Activated T-cell treated with anti-CD3 and anti-CD28 coated beads, Interleukin-2, amount 50 U/mL, for 72 hours (primary cell): ENCODE measurements at places on chromosomes 1 and 21. TPM values are rescaled to one million over a fixed set of nuclear protein-coding genes. Genes with fewer than 3 reads are reported as not detected.
A peak's percentile ranks its signal among the peaks of the same experiment; 100 is the strongest.

TENT5C gene
- total RNA-seq = 36.3 TPM

SLC1A7 gene
- total RNA-seq = not detected

CFAP141 gene
- total RNA-seq = not detected

PAPPA2 gene
- total RNA-seq = 3.3 TPM

MYCL gene
- total RNA-seq = 0.30 TPM

PCBP3 gene
- 24.1 TPM for total RNA-seq

HAO2 gene
- not detected for total RNA-seq

BCAN gene
- total RNA-seq = 0.10 TPM

CYP2J2 gene
- 0.82 TPM for total RNA-seq

DNA sequence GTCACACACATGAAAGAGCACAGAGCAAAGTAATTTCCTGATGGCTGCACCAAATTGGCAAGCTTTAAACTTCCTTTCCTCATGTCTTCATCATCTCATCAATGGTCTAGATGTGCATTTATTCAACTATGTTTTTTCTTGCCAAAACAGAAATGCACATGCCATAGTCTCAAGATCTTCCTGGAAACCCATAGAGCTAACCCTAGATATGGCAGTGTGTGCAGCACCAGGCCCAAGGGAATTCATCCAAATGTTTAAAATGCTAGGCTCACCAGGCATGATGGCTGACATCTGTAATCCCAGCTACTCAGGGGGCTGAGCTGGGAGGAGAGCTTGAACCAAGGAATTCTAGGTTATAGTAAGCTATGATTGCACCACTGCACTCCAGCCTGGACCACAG, 31.2 kb upstream of the PALMD start:
- no peak for DNase-seq
- no peak overlapping the region for H3K4me3 ChIP-seq
- no peaks in the 10 kb centered on the region for H3K4me1 ChIP-seq
- no peaks in the 10 kb centered on the region for H3K36me3 ChIP-seq
- no peak overlapping the region for H3K27ac ChIP-seq

- no peaks in the 10 kb centered on the region for H3K36me3 ChIP-seq
- peak overlapping the region; percentile 45 for H3K4me3 ChIP-seq
- H3K4me1 ChIP-seq = peaks cover 61% of the 10 kb centered on the region
- DNase-seq = peak; percentile 35
- H3K27ac ChIP-seq = peak overlapping the region; percentile 51
Measured at GRCh38 chr1:111505641-111506119, 2.2 kb upstream of the ADORA3 start.

GRCh38 chr1:230113593-230114236, 46.7 kb downstream of the GALNT2 start:
- H3K27ac ChIP-seq = no peak overlapping the region
- H3K4me3 ChIP-seq = no peak overlapping the region
- peaks cover 21% of the 10 kb centered on the region for H3K36me3 ChIP-seq
- peaks cover 89% of the 10 kb centered on the region for H3K4me1 ChIP-seq
- H3K27me3 ChIP-seq = no peaks in the 10 kb centered on the region

DNA sequence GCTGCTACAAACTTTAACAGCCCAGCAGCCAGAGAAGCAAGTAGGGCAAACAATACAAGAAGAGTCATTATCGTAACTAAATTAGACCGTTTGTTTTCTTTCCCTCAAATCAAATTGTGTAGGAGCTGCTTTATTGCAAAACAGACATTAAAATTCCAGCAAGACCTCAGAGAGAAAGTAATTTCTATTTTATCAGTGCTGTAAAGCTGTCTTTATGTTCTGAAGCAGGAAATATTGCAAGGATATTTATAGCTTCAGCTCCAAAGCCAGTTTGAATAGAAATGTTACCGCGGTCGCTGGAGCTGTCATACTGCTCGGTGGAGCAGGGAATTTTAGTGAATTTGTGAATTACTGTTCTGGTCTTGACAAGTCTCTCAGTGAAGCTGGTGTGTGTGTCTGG, 503.8 kb upstream of the PLXNA2 start:
- no peaks in the 10 kb centered on the region for H3K36me3 ChIP-seq
- no peak overlapping the region for H3K4me3 ChIP-seq
- no peak overlapping the region for H3K27ac ChIP-seq
- no peak for DNase-seq

GRCh38 chr1:195828325-195828724, 779.9 kb downstream of the KCNT2 start:
- H3K36me3 ChIP-seq = no peaks in the 10 kb centered on the region
- H3K4me1 ChIP-seq = no peaks in the 10 kb centered on the region
- no peak overlapping the region for H3K27ac ChIP-seq
- no peak overlapping the region for H3K4me3 ChIP-seq
- no peaks in the 10 kb centered on the region for H3K27me3 ChIP-seq

DNA sequence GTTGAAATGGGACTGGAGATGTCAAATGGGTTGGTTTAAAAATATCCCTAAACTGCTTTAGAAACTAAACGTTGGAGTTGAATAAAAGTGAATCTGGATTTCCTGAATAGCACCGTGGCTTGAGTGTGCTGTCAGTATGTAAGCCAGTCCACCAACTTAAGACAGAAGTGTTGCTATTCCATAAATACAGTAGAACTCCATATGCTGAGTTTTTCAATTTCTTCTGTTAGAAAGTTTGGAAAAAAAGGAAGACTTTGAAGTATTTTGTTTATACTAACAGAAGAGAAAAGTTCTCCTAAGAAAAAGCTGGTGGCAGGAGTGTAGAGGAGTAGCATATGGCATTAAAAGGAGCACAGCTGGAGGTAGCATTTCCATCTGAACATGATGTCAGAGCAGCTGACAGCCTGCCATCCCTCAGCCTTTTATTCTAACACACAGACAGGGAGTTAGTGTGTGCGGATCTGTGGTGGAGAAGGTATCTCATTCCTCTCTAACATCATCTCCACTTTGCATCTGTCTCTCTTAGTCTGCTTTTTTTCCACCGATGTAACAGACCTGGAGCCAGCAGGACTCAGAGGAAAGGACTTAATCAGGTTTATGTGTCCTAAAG, at the start of gene ZBTB18:
ZBTB18 (plus strand) TSS at position 449 of the 610 bp plus-strand sequence; CDS start at position 598, 149 bp downstream.
- peaks cover 2% of the 10 kb centered on the region for H3K36me3 ChIP-seq
- peak within 1 kb of the TSS; percentile 1 for H3K27ac ChIP-seq
- peaks cover 15% of the 10 kb centered on the region for H3K4me1 ChIP-seq
- DNase-seq = no peak

DNA sequence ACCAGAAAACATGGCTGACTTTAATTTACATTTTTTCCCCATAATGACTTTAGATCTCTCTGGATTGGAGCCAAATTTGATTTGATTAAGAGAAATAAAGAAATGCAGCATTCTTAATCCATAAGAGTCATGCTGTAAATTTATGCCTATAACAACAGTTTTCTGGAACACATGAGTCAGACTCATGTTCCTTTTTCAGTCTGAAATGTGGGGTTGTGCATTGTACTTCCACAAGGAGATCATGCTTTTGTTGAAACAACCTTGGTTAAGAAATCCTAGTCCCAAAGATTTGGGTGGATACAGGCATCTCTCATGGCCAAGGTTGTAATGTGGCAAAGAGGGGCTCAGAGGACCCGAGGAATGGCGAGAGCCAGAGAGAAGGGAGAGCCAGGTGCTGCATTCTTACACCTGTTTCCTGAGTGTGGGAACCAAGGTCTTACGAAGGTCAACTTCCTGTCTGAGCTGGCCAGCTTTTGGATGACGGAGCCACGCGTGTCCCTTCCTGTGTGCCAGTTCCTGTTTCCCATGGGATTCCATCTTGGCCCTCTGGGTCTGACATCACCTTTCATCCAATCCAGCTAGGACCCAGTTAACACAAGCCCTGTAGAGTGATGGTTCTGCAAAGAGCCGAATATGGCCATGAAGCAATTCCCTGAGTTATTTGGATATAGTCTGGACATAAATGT, 23.1 kb downstream of the CLDN14 start:
- H3K27ac ChIP-seq = no peak overlapping the region
- H3K4me1 ChIP-seq = no peaks in the 10 kb centered on the region
- H3K4me3 ChIP-seq = no peak overlapping the region
- H3K27me3 ChIP-seq = no peaks in the 10 kb centered on the region
- no peaks in the 10 kb centered on the region for H3K36me3 ChIP-seq

- no peak for DNase-seq
- no peak overlapping the region for H3K27ac ChIP-seq
- no peaks in the 10 kb centered on the region for H3K27me3 ChIP-seq
Measured at GRCh38 chr1:95572962-95573361, 339.0 kb downstream of the RWDD3 start.

- H3K36me3 ChIP-seq = peaks cover 6% of the 10 kb centered on the region
- no peaks in the 10 kb centered on the region for H3K27me3 ChIP-seq
Measured at GRCh38 chr1:6660415-6661049, 35.9 kb downstream of the THAP3 start.

DNA sequence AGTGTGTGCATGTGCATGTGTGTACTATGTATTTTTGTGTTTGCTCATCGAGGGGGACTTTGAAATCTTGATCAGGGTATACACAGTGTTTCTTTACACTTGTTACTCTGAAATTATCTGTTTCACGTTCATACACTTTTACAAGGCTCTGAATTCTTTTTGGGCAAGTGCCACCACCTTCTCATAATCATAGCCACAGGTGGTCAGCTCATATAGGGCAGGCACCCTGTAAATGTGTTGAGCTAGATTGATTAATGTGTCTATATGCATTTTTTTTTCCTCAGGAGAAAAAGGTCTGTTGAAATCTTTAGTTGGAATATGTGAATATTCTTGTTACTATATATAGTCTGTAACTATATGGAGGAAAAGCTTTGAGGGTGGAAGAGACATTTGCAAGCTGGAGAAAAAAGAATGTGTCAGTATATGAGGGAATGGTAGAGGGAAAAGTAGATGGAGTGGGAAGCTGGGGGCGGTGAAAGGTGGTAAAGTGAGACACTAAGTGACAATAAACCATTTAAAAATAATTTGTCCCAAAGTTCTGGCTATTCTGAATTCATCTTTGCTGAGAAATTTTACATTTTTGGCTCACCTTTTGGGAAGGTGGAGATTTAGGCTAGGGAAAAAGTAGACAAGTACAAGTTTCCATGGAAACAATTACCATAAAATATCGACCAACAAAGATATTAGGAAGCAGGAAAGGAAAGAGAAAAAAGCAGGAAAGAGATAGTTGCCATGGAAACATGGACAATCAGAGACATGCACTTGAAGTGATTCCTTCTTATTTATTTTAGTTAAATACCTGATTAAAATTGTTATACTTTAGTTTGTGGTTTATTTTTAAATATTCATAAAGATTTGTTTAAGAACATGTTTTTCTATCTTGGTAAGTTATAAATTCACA, 277.5 kb downstream of the PDE4B start:
- no peak overlapping the region for H3K4me3 ChIP-seq
- H3K27me3 ChIP-seq = peaks cover 9% of the 10 kb centered on the region
- no peaks in the 10 kb centered on the region for H3K36me3 ChIP-seq
- no peaks in the 10 kb centered on the region for H3K4me1 ChIP-seq
- no peak for DNase-seq
- H3K27ac ChIP-seq = no peak overlapping the region

GRCh38 chr1:66294707-66295370, 239.1 kb upstream of the SGIP1 start:
- H3K36me3 ChIP-seq = no peaks in the 10 kb centered on the region
- H3K4me1 ChIP-seq = peaks cover 41% of the 10 kb centered on the region
- H3K27me3 ChIP-seq = no peaks in the 10 kb centered on the region
- peak overlapping the region; percentile 72 for H3K27ac ChIP-seq

DNA sequence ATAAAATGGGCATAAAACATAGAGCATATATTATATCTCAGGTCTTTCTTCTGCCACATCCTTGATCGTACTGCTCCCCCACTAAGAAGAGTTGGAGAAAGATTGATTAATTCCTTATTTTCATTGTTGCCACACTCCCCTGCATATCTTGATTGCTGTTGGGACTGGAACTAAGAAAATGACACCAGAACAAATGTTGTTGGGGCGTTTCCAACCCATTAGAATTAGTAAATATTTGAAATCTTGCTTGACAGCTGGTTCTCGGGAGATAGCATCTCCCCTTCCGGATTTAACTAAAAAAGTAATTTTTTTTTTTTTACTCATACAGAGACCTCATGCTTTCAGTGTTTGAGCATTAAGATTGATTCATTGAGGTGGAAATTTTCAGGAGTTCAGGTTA, 493.0 kb upstream of the PLXNA2 start:
- no peaks in the 10 kb centered on the region for H3K36me3 ChIP-seq
- H3K27ac ChIP-seq = no peak overlapping the region
- H3K27me3 ChIP-seq = no peaks in the 10 kb centered on the region
- no peak for DNase-seq
- H3K4me1 ChIP-seq = peaks cover 5% of the 10 kb centered on the region

GRCh38 chr1:32998997-32999396, 34.4 kb upstream of the RNF19B start:
- no peak for DNase-seq
- H3K4me3 ChIP-seq = no peak overlapping the region
- peaks cover 53% of the 10 kb centered on the region for H3K4me1 ChIP-seq
- H3K27me3 ChIP-seq = no peaks in the 10 kb centered on the region

GRCh38 chr1:214415131-214415530, 134.2 kb downstream of the SMYD2 start:
- peaks cover 33% of the 10 kb centered on the region for H3K4me1 ChIP-seq
- no peak overlapping the region for H3K27ac ChIP-seq
- no peaks in the 10 kb centered on the region for H3K36me3 ChIP-seq
- DNase-seq = no peak

- DNase-seq = no peak
- H3K27ac ChIP-seq = no peak overlapping the region
- no peaks in the 10 kb centered on the region for H3K4me1 ChIP-seq
Measured at GRCh38 chr21:25842925-25843324, 108.2 kb downstream of the GABPA start.

DNA sequence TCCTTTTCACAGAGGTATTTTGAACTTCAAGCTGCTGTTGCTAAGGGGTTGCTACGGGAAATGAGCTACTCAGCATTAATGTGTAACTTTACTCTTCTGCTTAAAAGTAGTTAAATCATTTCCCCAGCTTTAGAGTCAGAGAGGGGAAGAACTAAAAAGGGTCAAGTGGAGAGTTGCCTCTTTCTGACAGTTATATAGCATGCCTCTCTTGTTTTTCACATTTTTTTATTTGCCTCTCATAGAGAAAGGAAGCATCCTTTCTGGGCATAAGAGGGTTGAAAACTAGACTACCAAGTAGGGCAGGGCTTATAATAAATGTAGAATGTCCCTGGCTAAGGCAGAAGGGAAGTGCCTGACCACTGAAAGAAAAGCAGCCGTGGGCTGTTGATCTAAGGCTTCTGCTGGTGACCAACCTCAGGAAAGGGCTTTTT, 10.1 kb upstream of the ELAVL4 start:
- no peak overlapping the region for H3K4me3 ChIP-seq
- no peak for DNase-seq
- peaks cover 5% of the 10 kb centered on the region for H3K27me3 ChIP-seq
- H3K36me3 ChIP-seq = no peaks in the 10 kb centered on the region

DNA sequence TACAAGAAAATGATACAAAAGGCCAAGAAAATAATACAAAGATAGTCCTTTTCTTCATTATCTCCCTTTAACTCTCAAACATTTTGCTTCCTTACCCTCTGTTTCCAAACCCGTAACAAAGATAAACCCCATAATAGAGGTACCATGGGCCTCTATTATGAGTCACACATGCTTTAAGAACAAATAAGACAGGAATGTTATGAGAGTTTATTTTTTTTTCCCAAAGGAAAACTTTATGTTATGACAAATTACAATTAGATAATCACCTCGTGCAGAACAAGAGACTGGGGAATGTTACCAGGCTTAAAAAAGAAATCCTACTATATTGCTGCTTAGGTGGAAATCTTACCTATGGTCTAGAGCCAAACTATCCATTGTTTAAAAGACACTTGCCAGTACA, 272.0 kb downstream of the BRINP3 start:
- H3K4me1 ChIP-seq = no peaks in the 10 kb centered on the region
- DNase-seq = no peak
- no peaks in the 10 kb centered on the region for H3K27me3 ChIP-seq
